Hepatic stellate cell (primary cell): ENCODE measurements at places on chromosomes 16 and 17.

DNA sequence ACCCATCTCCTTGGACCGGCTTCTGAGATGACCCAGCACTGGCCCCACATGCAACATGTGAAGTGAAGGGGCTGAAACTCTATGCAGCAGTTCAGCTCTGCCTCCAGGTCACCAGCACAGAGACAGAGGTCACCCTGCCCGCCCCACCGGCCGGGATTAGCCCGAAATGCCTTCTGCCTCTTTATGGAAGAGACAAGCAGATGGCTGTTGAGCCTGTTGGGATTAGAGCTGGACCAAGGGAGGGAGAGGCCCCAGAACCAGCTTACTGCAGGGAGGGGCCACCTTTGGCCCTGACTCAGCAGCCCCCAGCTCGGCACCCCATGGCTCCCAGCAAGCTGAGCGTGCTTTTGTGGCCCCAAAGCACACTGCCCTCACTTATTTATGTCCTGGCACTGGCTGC, 5.7 kb downstream of the AIPL1 start:
- no peak for DNase-seq

- DNase-seq, result peak; percentile 80
Measured at GRCh38 chr16:27177031-27177774, 26.1 kb upstream of the KDM8 start.

GRCh38 chr16:58614212-58614611, 15.4 kb downstream of the CNOT1 start:
- DNase-seq, result no peak

DNA sequence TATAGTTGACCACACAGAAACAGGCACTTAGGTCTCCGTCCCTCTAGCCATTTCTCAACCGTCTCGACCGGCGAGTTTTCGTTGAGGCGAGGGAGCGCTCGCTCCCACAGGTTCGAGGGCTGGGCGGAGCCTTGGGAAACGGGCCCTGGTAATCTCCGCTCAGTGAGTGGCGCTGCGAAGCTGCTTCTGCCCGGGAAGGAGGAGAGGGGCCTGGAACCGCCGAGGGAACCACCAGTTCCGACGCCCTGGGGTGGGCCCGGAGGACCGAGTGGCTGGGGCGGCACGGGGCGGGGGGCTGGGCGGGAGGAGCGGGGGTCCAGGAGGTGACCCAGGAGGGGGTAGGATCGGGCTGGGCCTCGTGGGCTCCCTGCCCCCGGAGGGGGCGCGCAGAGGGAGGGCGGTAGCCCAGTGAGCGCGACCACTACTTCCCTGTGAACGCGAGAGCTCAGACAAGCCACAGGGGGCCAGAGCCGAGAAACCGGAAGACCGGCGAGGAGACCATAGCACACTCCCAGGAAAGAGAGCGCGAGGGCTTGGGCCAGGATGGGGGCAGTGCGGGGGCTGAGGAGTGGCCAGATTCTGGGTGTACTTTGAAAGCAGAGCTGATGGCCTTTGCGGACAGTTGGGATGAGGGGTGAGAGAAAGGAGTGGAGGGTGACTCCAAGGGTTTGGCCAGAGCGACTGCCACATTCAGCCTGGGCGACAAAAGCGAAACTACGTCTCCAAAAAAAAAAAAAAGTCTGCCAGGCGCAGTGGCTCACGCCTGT, 29.9 kb upstream of the ARL4D start:
- peak; percentile 58 for DNase-seq

DNA sequence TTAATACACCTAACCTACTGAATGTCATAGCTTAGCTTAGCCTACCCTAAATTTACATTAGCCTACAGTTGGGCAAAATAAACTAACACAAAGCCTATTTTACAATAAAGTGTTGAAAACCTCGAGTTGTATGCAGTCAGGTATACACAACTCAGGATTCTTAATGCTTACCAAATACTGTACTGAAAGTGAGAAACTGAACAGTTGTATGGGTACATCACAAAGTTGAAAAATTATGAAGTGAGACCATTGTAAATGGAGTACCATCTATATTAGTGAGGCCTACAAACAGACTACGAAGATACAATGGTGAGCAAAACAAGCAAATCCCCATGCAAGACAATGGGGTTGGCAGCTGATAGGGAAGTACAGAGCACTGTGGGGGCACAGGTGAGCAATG, 79.7 kb downstream of the VAT1L start:
- DNase-seq, result no peak

- DNase-seq, result no peak
Measured at GRCh38 chr17:59428916-59429485, 97.5 kb downstream of the YPEL2 start.

DNA sequence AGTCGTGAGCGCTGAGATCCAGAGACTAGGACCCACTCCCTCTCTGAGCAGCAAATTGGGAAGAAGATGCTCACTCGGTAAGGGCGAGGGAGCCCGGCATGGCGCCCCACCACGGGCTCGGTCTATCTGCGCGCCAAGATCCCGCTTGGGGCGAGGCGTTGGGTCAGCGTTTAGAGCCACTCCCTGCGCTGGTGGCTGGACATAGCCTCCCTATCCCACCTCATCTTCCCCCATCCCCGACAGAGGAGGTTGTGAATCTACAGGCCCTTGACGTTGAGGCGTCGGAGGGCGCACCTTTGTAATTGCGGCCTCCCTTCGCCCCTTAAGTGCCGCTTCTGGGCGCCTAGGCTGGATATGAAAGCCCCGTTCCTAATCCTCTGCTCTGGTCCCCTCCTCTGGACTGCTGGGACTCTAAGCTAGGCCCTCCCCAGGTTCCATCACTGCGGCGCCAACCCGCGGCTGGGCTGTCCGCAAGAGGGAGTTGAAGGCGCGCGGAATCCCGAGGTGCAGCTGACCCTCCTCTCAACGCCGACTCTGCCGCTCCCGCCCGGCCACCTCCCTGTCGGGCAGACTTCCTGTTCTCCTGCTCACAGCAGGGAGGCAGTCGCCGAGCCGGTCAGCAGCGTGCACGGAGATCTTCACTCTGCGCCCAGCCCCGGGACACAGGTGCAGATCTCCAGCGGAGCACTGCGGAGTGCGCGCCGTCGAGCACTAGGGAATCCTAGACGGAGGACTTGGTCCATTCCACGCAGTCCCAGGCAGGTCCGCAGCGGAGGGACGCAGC, 16.1 kb upstream of the HOXB9 start:
- DNase-seq, result no peak

GRCh38 chr17:8776881-8777280, 18.5 kb upstream of the SPDYE4 start:
- DNase-seq, result no peak

DNA sequence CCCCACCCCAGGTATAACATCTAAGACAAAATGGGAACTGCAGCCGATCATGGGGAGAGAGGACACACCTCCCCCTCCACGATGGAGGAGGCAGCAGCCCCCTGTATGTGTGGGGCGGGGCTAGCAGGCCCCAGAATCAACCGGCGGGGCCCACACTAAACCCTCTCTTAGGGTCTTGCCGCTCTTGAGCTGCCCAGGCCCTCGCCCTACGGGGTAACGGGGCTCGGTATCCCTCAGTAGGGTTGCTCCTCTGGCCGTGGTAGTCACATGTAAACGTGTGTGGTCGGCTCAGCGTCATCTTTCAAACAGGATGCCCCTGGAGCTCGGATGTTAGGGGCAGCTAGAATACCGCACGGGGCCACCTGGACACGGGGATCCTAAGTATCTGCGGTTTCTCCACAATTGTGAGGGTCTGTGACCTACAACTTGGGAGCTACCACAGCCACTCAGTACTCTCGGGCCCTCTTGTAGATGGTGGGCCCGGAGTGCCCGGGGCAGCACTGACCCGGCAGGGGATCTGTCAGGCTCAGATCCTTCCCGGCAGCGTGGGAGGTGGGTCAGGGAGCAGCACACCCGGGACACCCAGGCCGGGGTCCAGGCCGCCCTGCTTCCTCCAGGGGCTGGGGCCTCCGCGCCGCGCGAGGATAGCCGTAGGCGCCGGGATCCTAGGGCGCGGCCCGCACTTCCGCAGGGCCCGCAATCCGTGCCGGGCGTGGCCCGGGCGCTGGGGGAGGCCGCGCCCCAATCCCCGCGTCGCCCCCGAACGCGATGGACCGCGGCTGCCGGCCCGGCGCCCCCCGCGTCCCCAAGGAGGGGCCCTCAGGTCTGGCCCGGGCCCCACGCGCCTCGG, 781 bp downstream of the ARHGDIA start:
- DNase-seq, result no peak

DNA sequence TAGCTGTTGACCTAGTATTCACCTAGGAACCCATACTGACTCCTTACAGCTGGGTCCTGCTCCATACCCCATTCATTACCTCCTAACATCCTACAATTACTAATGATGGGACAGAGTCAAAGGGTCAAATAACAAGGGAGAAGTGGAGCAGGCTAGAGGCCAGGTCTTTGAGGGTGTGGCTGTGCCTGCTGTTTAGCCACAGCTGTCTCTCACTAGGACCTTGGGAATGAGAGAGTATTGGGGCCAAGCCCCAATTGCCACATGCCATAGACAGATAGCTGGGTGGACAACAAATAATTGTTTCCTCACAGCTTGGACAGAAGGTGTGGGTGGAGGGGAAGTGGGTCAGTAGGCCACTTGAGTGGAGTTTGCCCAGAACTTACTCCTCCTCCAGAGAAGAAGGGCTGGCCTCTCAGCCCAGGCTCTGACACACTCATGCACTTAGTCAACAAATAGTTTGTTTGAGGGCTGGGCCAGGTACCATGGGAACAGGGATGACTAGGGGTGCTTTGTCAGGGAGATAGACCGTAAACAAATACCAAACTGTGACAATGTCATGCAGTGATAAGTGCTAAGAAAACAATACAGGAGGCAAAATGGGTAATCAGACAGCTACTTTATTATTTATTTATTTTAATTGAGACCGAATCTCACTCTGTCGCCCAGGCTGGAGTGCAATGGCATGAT, 10.2 kb upstream of the CENPT start:
- DNase-seq, result peak; percentile 94

- no peak for DNase-seq
Measured at GRCh38 chr17:79033046-79033616, 9.2 kb downstream of the C1QTNF1 start.

- DNase-seq, result no peak
Measured at GRCh38 chr16:89815639-89816348, 653 bp downstream of the FANCA start.

GRCh38 chr16:35636480-35637230, 2177.2 kb downstream of the TP53TG3F start:
- no peak for DNase-seq
